ENCODE measurements at places on chromosomes 12 and 14.

DNA sequence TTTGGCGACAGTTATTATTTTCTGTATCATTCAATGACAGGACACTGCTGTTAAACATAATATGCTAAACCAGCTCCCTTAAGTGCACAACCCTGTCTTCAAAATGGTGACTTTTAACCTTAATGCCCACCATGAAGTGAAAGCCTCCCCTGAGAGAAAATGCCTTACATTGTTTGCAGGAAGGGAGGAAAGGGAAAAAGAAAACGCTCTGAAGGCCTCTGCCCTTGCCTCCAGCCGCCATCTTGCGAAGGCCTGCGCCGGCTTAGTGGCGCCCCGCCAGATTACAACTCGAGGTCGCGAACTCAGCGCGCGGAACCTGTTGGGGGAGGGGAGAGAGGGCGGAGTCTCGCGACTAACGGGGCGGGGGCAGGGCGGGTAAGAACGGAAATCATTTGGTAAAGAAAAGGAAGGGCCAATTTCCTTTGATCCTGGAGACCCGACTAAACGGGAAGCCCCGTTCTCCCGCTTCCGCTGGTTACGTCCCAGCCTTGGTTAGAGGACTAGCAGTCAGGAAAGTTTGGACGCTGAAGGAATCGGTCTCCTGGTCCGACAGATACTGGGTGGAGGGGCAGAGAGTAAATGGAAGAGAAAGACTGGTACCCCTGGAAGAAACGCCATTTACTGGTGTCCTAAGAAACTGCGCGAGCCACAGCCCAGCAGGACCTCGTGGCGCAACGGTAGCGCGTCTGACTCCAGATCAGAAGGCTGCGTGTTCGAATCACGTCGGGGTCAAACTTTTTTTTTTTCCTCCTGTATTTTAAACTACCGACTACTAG is 11.6 kb upstream of the TMPO start:
- peak; percentile 95 for DNase-seq

- DNase-seq, result peak; percentile 85
Measured at GRCh38 chr12:538731-539539, 79.2 kb downstream of the B4GALNT3 start.

GRCh38 chr12:128365651-128366231 is 98.8 kb downstream of the TMEM132C start:
- DNase-seq, result no peak

DNA sequence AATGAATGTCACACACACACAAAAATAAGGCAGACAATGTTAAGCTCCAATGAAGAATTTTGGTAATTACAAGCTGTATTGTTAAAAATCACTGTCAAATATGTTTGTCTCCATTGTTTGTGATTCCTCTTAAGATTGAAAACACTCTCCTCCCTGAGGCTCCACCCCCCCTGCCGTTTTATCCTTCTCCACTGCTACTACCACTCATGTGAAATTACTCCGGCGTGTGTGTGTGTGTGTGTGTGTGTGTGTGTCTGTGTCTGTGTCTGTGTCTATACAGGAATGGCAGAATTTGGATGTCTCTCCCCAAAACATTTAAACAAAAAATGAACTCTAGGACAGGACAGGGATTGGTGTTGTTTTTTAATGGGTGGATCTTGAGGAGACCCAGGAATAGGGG is 365.1 kb upstream of the DIO2 start:
- no peak for DNase-seq

- no peak for DNase-seq
Measured at GRCh38 chr12:65958456-65958855, 134.2 kb downstream of the HMGA2 start.

DNA sequence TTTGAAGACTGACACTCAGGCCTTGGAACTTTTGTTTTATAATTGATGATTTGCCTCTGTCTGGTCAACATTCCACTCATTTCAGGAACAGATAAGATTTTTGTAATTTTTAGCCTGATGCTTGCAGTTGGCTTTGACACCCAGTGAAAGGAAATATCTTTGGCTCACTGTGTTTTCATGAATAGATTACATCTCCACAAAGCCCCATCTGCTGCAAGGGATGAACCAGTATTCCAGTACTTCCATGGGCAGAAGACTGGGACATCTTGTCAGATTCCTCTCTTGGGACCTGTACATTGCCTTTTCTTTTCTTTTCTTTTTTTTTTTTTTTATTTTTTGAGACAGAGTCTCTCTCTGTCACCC is 28.4 kb downstream of the GSG1 start:
- DNase-seq, result peak; percentile 8

All from NCI-H2171 treated with DMSO at 0.1 percent for 48 hours (cell line).